ENCODE measurements at places on chromosomes 5 and 9.

DNA sequence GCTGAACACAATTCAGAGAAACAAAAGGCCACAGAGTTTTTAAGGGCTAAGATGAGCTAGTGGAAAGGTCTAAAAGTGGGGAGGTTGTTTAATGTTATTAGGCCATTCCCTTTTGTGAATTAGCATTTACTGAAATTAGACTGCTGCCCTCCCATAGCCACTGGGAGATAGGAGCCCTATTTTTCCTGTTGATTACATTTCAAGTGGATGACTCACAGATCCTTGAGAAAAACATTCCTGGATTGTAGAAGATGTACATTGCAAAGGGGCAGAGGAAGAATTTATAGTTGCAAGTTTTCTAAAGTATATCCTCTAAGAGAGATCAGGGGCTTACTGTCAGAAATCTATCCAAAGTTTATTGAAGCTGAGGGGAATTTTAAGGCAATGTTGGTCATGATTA lies 367.1 kb upstream of the IZUMO3 start:
- no peak for DNase-seq

DNA sequence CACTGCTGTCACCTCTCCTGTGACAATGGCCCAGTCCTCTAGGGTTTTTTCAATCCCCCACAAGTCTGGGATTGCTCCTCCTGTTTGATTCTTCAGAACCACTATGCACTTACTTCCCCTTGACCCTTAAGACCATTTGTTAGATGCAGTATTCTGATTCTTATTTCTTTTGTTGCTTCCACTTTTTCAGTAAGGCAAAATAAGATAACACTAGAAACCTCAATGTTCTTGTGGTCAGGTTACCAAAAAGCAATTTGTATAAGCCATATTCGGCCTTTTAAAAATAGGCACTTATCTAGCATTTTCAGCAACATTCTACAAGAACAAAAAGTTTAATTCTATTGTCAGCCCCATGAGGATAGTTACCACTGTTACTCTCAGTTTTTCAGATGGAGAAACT lies 220.0 kb downstream of the KDM4C start:
- no peak for DNase-seq

- no peak for DNase-seq
These were observed 82.5 kb upstream of the ZNF169 start for GRCh38 chr9:94176608-94177007.

GRCh38 chr5:177552839-177553455 lies 1.4 kb downstream of the FAM193B start:
- DNase-seq, result no peak

DNA sequence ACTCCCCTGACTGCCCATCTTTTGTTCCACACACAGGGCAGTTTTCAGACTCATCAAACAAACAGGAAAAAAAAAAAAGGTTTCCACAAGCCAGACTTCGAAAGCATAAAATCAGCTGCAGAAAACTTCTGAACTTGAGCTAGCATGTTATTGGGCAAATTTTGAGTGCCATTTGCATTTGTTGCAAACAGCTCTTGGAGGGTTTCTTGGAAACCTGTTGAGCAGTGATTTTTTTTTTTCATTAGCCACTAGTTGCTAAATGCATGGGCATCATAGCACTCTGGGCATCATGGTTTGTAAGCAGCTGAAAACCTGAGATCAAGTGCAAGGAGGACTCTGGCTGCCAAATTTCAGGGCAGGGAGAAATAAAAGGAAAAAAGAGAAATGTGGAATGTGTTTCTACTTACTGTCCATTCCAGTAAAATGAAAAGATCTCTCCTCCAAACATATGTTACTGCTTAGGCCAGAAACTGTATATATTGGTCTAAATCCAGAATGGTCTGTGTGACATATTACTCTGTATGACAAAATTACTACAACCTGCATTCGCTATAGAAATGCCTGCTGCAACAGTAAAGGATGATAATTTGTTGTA lies 85.2 kb upstream of the SMIM23 start:
- no peak for DNase-seq

DNA sequence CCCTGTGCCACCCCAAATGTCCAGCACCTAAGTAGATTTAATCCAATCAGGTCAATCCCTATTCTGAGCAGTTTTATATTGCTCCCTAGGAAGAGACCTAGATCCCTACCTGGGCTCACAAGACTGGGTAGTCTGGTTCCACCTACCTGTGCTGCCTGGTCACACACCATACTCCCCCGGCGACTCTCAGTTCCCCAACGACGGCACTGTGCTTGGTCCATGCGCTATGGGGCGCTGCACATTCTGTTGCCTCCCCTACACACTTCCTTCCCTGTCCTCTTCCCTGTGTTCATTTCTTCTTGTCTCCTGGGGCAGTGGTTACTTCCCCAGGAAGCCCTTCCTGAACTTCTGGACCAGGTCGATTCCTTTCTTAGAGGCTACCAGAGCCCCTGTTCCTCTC lies 109.9 kb upstream of the IL12B start:
- no peak for DNase-seq

GRCh38 chr5:79285285-79285684 lies 49.4 kb downstream of the JMY start:
- no peak for DNase-seq

DNA sequence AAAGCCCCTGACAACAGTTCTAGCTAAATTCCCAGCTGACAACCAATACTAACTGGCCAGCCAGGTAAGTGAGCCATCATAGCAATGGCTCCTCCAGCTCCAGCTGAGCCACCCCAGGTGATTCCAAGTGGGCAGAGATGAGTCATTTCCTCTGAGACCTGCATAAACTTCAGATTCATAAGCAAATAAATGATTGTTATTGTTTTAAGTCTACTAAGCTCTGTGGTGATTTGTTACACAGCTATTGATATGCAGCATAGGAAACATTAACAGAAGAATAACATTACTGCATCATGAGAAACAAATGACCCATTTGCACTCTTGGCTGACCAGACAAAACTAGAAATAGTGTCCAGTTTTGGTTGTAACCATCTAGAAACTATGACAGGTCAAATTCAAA lies 60.3 kb downstream of the TTC39B start:
- DNase-seq, result no peak

DNA sequence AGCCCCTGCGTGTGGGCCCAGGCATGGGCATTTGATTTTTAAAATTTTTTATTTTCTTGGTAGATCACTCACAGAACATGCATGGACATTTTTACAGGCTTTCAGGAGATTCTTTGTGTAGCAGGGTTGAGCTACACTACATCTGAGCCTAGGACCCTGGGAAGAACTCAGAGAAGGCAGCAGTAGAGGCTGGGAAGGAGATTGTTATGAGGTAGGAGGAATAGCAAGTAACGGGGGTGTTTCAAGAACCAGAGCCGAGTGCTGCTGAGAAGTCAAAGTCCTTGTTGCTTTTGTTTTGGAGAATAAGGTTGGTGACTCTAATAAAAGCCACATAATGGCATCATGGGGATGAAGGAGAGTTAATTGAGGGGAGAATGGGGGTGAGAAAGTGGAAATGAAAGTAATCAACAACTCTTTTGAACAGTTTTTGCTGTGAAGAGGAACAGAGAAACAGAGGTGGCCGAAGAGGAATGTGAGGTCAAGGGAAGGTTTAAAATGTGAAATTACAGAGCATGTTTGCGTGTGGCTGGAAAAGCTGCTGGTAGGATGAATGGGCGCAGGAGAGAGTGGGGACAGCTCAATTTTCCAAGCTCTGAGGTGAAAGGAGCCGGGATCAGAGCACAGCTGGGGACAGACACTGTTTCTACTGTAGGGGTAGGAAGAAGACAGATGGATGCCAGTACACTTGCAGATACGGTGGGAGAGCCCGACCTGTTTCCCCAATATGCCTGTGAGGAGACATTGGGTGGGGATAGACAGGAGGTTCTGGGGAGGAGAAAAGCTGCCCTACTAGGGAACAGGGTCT lies 4.7 kb upstream of the PDLIM7 start:
- DNase-seq, result no peak

DNA sequence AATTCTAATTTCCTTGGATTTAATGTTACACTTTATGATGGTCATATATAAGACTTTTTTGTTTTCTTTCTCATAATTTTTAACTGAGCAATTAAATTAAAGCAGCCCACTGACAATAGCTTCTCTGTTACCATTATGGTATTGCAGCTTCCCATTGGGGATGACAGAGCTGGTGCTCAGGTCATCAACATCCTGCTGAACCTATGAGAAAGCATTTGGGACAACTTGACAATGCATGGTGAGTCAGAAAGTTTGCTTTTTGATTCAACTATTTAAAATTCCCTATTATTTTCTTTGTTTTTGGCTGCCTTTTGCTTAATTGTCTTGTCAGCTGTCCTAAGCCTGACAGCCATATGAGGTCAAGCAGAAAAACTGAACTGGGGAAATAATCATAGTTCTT lies 487.4 kb upstream of the RIOK2 start:
- DNase-seq, result no peak

- no peak for DNase-seq
These were observed 107.2 kb downstream of the C5orf15 start for GRCh38 chr5:133861161-133861737.

- no peak for DNase-seq
These were observed 1989.8 kb downstream of the EFNA5 start for GRCh38 chr5:105680858-105681475.

GRCh38 chr9:122338994-122339393 lies 31.8 kb upstream of the PTGS1 start:
- DNase-seq, result no peak

- no peak for DNase-seq
These were observed 6.9 kb upstream of the AKNA start for GRCh38 chr9:114394523-114395333.

- DNase-seq, result no peak
These were observed 7.6 kb upstream of the CLINT1 start for GRCh38 chr5:157866536-157866935.

DNA sequence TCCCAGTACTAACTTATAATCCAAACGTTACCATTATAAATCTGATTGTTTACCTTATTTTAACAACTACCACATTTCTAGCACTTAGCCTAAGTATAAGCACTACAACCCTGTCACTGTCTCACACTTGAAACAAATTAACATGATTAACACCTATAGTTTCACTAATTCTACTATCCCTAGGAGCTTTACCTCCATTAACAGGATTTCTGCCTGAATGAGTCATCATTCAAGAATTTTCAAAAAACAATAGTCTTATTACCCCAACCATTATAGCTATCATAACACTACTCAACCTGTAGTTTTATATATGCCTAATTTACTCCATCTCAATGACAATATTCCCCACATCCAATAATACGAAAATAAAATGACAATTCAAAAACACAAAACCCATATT lies 89.6 kb downstream of the INSL6 start:
- no peak for DNase-seq

DNA sequence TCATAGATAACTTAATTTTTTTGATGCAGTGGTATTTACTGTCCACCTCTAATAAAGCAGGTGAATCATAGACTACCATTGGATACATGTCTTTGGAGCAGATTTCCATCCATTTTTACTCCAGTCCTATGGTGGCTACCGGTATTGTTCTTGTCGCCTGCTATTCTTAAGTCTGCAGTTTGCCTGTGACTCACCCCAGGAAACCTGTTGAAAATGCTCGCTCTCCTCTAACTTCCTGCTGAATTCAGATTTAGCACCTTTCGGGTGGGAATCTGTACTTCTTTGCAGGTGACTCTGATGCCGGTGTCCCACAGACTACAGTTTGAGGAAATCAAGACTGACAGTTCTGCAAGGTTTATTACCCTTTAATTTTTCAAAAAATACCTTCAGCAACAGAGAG lies 58.8 kb upstream of the DHFR start:
- no peak for DNase-seq

- DNase-seq, result no peak
These were observed 453.8 kb upstream of the ZNF608 start for GRCh38 chr5:125199968-125200865.

DNA sequence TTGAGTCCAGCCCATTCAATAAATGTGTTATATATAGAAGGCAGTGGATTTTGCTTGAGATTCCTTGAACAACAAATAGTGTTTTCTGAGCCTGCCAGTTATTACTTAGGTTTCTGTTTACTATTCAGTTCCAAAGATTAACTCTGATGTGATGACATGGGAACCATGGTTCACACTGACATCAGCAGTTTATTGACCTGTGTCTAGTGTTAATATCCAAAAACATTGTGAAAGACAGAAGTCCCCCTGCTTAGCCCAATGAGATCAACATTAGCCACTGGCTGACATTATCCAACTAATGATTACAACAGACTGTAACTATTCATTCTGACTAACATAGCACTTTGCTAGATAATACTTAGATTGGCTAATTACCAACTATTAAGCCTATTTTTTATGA lies 14.9 kb downstream of the APBA1 start:
- DNase-seq, result no peak

- no peak for DNase-seq
These were observed 32.5 kb upstream of the TIFAB start for GRCh38 chr5:135484674-135485086.

DNA sequence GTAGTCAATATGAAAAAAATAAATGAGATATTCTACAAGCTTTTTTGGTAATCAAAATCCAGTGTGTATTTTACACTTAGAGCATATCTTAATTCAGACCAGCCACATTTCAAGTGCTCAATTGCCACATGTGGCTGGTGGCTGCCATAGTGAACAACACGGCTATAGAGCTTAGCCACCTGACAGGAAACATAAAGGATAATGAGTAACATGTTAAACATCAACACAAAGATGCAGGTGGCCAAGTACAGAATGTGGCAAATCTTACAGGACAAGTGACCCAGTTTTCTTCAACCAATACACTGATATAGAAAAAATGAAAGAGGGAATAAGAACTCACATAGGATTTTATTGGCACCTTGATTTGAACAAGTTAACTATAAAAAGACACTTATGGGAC lies 61.4 kb downstream of the KIF24 start:
- DNase-seq, result no peak

- DNase-seq, result no peak
These were observed 267.3 kb downstream of the MAST4 start for GRCh38 chr5:66863243-66864170.

DNA sequence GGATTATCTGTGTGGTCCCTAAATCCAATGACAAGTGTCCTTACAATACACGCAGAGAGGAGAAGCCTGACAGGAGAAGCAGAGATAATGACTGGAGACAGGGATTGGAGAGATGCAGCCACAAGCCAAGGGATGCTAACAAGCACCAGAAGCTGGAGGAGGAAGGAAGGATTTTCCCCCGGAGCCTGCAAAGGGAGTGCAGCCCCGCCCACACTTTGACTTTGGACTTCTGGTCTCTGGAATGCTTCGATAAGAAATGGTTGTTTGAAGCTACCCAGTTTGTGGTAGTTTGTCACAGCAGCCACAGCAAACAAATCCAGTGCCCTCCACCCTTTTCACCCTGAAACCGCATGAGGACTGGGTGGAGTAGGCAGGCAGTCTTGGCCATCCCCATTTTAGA lies 77.2 kb upstream of the BOD1 start:
- no peak for DNase-seq

- DNase-seq, result no peak
These were observed 132.2 kb upstream of the SPEF2 start for GRCh38 chr5:35485487-35485886.

DNA sequence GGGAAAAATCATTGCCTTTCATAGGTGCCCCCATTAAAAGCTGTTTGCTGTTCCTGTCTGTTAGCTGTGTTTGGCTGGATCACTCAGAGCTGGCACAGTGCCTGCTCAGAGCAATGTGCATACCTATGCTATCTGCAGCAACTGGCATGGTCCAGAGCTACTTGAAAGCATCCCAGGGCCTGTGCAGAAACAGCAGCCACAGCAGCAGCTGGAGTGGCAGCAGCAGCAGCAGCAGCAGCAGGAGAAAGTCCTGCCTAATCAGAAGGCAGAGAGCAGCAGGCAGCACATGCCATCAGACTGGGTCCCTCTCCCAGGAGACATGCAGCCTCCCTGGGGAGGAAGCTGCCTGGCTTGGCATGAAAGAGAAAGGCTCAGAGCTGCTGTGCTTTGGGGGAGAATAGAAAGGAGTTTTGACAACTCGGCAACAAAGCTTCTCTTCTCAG lies 243.8 kb upstream of the WWC1 start:
- no peak for DNase-seq
